Activated T-helper 17 cell treated with anti-CD3 and anti-CD28 coated beads, Interleukin-2, amount 50 U/mL, for 72 hours (primary cell): ENCODE measurements at places on chromosomes 16 and 17. TPM values are rescaled to one million over a fixed set of nuclear protein-coding genes. Genes with fewer than 3 reads are reported as not detected.

DNA sequence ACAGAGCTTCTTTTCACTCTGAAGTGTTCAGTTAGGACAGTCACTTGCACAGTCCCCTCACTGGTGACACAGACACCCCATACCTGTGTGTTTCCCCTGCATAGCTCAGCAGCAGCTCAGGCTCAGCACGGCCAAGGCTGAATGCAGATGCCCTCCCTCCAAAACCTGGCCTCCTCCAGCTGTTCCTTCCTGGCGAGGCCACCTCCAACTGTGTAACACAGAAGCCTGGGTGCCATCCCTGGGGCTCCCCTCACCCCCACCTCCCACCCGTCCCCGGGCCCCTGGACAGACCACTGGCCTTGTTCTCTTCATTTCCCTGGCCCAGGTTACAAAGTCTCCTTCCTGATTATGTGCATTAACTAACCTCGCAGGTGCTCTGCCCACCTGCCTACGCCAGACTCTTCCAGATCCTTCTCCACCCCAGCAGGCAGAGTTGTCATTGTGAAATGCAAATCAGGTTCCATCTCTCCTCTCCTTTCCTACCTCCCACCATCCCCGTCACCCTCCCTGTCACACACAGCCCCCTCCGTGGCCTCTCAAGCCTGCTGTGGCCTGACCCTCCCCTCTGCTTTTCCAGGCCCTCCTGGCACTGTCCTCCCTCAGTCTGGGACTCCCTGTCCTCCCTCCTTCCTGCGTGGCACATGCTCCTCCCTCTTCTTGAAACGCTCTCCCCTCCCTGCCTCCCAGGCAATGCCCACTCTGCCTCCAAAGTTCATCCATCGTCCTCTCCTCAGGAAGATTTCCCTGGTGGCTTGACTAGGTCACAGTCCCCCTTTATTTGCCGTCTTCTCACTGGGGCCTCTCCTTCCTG lies 26.4 kb downstream of the MLYCD start:
- no peak for ATAC-seq
- H3K27ac ChIP-seq, result no peak overlapping the region
- H3K36me3 ChIP-seq, result no peaks in the 10 kb centered on the region
- H3K27me3 ChIP-seq, result no peaks in the 10 kb centered on the region
- no peaks in the 10 kb centered on the region for H3K4me1 ChIP-seq

DNA sequence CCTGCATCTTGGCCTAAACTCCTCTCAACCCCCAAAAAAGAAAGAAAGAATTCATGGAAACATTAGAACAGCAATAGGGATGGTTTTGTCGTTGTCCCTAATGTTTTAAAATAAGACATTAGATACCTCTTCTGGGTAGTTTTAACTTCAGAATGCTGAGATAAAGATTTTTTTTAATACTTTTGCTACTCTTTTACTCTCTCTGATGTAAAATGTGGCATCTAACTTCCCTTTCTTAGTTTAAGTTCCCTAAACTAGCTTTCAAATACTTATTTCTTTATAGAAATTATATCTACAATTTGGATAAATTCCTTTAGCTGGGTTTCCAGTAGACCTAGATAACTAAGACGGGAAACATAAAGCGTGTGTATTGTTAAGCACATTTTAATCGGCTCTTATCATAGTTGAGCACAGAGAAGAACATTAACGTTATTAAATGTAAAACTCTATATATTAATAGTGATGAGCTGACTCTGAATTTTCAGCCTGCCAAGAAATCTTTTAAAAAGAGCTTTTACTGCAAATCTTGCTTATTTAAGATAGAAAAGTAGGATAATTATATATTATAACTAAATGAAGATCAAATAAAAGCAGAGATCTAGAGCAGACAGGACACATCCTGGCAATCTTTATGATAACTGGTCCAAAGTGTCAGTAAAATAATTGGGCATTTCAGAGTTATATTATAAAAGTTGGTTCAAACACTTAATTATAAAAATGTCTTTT lies 183.2 kb downstream of the CYB561 start:
- no peaks in the 10 kb centered on the region for H3K4me1 ChIP-seq
- H3K4me3 ChIP-seq, result no peak overlapping the region
- H3K36me3 ChIP-seq, result peaks cover 3% of the 10 kb centered on the region
- no peak overlapping the region for H3K27ac ChIP-seq
- H3K27me3 ChIP-seq, result no peaks in the 10 kb centered on the region

GRCh38 chr17:16483021-16483645 lies 8.9 kb downstream of the LRRC75A start:
- H3K4me1 ChIP-seq, result no peaks in the 10 kb centered on the region
- H3K4me3 ChIP-seq, result no peak overlapping the region
- H3K27ac ChIP-seq, result no peak overlapping the region
- H3K27me3 ChIP-seq, result no peaks in the 10 kb centered on the region
- no peak for ATAC-seq

SGSH gene
- total RNA-seq, result 63.6 TPM

DNA sequence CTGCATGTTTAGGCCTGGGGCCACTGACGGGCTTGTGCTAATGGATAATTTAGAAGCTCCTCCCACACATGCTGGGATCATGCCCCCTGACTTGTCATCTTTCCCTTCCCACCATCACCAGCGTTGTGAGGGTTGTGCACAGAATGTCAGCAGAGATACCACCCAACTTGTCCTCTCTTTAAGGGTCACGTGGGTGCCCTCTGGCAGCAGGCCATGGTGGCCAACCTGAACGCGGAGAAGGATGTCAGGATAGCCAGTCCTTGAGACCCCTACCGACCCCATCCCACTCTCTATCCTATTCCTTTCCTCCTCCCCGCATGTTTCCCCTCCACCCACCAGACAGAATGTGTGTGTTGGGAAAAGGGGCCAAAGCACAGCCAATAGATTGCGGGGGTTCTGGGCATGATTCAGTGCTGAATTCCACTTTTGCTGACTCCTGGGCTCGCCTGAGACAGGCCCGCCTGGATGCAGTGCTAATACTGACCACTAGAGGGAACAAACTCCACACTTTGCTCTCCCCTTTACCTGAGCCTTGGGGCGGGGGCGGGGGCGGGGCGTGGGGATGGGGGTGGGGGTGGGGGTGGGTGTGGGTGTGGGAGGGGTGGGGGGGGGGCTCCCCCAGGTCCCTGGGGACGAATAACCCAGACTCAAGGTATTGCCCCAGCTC lies at the start of gene GH2:
GH2 (minus strand) TSS at position 10 of the 667 bp plus-strand sequence. CDS start 143 bp downstream, outside the sequence.
- H3K4me1 ChIP-seq, result peaks cover 9% of the 10 kb centered on the region
- H3K36me3 ChIP-seq, result no peaks in the 10 kb centered on the region
- H3K27ac ChIP-seq, result no peak within 1 kb of the TSS
- no peak within 1 kb of the TSS for H3K4me3 ChIP-seq

- no peaks in the 10 kb centered on the region for H3K27me3 ChIP-seq
- peak; percentile 20 for ATAC-seq
- H3K4me3 ChIP-seq, result peak overlapping the region; percentile 31
- no peaks in the 10 kb centered on the region for H3K36me3 ChIP-seq
Observed at GRCh38 chr16:49462989-49463371, 89.4 kb downstream of the C16orf78 start.

TMC5 gene
- 0.09 TPM for total RNA-seq

- no peak overlapping the region for H3K4me3 ChIP-seq
- no peak for ATAC-seq
- H3K27me3 ChIP-seq, result no peaks in the 10 kb centered on the region
- H3K4me1 ChIP-seq, result peaks cover 42% of the 10 kb centered on the region
- peaks cover 17% of the 10 kb centered on the region for H3K36me3 ChIP-seq
- no peak overlapping the region for H3K27ac ChIP-seq
Observed at GRCh38 chr17:82528484-82529265, 9.1 kb downstream of the FOXK2 start.

MT1A gene
- total RNA-seq, result 1.5 TPM
